ENCODE measurements at places on chromosomes 6 and 20.

DNA sequence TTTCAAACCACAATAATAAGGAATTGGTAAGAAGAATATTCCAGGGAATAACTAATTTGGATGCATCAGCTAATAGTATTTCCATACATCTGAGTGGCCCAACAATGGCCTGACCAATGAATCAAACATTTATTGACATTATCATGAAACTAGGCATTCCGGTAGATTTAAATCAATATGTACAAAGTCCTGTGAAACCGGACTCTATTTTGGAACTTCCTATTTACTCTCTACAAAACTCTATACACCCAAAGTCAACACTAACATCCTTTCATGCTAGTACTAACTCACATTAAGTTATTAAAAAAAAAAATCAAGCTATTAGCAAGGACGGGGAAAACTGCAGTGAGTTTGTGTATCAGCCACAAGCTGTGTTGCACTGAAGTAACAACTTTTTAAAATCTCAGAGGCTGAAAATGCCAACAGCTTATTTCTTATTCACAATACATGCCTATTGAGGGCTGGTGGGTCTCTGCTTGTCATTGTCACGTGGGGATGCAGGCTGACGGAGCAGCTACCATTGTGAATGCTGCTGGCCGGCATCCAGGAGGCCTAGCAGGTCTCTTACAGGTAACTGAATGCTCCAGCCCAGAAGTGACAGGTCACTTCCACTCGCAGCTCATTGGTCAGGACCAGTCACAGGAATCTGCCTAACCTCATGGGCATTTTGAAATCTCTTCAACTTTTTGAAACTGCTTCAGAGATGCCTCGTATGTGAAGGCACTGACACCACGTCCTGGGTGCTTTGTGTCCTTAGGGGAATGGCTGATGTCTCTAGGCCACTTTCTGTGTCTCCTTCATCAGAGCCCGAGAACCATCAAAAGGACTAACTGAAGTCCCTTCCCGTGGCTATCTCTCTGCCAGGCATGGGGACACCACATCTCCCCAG lies 76.3 kb downstream of the SLC22A23 start:
- no peak for DNase-seq

GRCh38 chr6:25137916-25138232 lies 141.3 kb upstream of the CARMIL1 start:
- no peak for DNase-seq

DNA sequence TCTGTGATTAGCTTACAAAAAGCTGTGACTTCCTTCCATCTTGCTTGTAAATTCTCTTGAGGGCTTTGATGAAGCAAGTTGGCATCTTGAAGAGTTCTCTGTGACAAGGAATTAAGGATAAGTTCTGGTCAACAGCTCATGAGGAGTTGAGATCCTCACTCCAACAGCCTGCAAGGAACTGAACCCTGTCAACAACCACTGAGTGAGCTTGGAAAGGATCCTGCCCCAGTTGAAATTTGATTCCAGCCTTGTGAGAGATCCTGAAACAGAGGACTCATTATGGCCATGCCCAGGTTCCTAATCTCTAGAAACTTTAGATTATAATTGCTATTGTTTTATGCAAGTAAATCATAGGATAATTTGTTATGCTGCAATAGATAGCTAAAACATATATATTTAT lies 133.7 kb downstream of the PTCHD4 start:
- DNase-seq: no peak

DNA sequence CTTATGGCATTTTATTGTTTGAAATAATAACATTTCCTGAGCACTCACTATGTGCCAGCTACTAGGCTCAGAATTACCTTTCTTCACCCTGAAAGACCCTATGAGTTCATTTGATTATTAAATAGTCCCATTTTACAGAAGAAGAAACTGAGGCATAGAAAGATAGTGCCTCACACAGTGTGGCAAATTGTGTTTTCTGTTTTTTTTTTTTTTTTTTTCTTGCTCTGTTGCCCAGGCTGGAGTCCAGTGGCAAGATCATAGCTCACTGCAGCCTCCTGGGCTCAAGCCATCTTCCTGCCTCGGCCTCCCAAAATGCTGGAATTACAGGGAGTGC lies 59.7 kb upstream of the PTPN1 start:
- no peak for DNase-seq

DNA sequence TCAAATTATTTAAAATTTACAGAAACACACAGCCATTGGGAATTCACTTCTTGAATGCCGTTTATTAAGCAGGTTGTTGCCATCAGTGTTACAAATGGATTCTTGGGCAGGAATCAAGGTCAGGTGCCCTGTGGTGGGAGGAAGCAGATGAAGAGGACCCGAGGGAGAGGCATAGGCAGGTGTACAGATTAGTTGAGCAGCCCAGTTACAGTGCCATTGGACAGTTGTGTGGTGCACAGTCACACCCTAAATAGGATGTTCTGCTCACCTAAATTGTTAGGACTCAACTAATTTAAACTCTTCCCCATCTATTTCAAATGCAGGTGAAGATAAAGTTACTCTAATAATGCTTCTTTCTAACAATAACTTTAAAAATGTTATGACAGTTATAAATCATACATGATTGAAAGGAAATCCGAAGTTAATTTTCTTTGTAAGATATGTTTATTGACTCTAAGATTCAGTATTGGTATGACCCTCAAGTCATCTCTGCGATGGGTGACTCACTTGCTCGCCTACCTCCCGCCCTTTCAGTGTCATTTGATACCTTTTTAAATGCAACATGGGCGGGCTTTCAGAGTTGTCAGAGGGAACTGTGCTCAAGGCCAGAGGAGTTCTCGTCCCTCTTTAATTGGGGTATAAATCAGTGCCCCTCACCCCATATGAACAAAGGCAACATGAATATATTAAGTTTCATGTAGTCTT lies 35.1 kb downstream of the DSE start:
- DNase-seq: no peak

GRCh38 chr6:33050014-33050810 lies 23.2 kb downstream of the HLA-DPA1 start:
- DNase-seq: no peak

- DNase-seq: no peak
Measured at GRCh38 chr20:44494681-44495080, 19.0 kb downstream of the TTPAL start.

GRCh38 chr6:39083231-39083634 lies 31.8 kb downstream of the SAYSD1 start:
- no peak for DNase-seq

DNA sequence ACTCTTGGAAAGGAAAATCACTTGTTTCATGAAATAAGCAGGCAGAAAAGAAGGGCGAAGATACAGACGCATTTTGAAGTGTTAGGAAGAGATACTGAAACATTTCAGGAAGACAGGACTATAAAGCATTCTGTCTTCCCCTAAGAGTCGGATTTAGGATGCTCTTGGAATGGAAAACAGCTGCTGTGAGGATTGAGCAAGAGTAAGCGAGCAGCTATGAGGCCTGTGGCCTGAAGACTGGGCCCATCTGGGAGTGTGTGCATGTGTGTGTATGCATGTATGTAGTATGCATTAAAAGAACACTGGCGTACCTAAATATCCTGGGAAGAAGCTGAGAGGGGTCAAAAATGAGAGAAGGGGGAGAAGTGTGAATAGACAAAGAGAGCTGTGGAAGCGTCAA lies 83.6 kb downstream of the SIM1 start:
- DNase-seq: no peak

DNA sequence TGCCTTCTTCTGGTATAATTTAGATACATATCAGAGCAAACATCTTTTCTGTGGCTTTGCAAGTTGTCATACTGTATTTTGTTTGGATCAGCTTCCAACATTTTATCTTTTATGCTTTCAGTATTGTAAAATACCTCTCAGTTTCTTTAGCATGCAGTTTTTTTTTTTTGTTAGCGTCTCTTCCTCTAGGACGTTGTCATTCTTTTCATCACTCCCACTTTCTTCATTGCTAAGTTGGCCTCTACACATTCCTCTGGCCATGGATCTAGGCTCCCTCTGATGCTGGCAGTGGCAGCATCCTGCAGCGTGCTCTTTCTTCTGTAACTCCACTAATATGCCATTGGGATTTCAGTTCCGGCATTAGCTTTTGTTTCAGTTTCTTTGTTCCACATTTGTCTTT lies 21.7 kb downstream of the RPRD1B start:
- DNase-seq: no peak

- no peak for DNase-seq
Measured at GRCh38 chr6:17392978-17393891, at the start of gene CAP2. Gene CAP2, plus strand, starts transcription at chr6:17393595. Its CDS starts 27,961 bp downstream, at chr6:17421556.

DNA sequence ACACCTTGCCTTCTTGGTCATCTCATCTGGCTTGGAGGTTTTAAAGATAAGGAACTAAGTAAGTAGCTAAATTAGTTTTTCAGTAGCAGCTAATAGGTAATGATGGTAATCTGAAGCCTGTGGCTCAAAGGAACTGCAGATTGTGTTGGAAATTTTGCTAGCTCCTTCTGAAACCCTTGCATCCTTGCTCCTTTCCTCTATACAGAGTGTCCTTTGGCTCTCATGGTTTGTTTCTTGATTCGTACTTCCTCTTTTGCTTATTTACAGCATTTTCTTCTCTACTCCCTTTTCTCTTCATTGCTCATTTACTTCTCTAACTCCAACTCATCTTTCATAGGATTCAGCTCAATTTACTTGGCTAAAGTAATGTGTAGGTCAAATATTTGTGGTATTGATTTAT lies 19.0 kb downstream of the LRRC1 start:
- no peak for DNase-seq

DNA sequence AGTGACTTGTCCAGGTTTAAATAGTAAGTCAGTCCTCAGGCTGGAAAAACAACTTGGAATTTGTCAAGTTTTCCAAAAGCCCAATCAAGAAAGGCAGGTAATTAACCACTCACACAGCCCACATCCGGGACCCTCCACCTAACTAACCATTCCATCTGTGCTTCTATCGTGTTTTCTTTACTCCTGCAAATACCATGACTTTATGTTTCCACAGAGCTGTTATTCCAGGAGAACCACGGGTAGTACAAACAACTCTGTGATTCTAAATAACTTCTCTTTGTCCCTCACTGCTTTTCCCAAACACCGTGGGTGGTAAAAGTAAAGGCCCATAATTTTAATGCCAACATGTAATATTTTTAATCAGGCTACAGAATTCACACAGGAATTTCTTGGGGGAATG lies 49.6 kb upstream of the NT5E start:
- DNase-seq: no peak

GRCh38 chr6:70563530-70563929 lies 3.2 kb upstream of the SDHAF4 start:
- DNase-seq: no peak

GRCh38 chr6:70980727-70981126 lies 23.9 kb upstream of the B3GAT2 start:
- no peak for DNase-seq

DNA sequence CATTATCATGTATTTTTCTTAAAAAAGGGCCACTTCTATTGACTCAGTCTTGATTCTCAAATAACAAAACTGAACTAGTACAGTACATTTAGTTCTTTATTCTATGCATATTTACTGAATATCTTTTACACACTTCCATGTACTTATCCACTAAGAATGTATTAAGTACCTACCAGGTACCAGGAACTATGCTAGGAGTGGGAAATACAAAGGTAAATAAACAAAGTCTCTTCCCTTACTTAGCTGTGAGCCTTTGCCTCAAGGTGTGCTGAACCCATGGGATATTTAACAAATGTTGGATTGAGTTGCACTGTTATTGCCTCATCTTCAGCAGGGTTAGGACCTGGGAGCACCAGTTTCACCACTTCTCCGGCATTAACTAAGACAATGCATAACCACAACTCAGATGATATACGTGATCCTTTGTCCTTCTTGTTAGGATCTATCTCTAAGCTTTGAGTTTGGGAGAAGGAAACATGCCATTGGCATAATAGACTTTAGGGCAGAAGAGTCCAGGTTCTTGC lies 533.9 kb downstream of the TFAP2B start:
- no peak for DNase-seq

DNA sequence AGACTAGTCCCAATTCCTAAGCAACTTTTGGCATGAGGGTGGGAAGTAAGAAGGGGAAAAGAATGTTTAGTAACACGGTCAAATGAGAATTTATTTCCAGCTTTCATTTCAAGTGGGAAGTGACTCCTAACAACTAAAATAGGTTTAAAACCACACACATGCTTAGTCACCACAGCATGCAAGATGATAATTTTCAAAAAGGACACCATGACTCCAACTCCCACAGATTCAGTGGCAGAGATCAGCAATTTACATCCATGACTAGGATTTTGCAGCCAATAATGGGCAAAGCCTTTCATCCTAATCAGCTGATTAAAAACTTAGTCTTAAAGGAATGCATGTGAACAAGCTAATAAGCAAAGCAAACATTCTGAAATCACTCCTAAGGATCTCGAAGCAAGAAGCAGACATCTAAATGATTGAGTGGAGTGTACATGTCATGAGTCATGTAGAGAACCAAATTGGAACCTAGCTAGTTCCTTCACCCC lies 48.1 kb upstream of the GCLC start:
- DNase-seq: no peak

DNA sequence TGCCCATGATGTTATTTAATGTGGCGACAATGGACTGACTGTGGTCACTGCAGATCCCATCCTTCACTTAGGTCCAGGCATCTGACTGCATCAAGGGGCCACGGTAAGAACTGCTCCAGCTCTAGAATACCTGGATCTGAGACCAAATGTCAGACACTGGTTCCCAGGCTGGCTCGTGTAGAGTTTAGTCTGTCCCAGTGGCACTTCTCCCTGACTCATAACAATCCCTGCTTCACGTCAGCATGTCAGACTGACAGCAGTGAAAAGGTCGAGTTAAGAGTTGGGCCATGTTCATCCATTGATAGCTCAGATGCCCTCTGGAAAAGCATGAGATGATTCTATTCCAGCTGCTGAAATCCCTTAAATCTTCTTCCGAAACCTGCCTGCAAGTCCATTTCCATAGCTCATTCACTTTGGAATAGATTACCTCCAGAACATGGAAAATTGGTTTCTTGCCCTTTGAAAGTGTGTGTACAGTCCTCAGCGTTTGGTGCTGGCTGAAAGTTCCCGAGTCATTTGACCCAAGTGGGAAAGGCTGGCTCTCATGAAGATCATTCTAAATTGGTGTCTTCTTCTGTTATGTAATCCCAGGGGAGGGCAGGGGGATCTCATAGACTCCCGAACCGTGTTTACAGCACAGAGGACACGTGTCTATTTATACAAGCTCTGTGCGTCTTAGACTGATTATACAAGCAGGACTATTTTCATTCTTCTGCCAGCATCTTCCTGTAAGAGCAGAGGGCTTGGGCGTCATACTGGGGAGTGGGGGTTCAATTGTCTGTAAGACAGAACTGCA lies 160.8 kb downstream of the ZDHHC14 start:
- DNase-seq: no peak

DNA sequence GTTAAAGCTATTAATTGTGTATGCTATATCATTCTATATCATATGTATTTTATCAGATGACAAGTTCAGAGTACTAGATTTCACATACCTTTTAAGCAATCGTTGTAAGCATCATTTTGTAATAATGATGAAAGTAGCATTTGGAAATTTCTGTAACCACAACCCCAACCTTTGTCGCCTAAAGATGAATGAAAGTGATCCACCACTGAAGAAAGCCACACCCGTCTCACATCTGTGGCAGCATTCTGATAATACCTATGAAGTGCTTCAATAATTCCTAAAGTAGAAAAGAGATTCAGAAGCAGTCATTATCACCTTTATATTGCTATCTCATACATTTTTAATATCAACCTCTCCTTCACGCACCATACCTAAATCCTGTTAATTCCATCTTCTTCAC lies 16.6 kb downstream of the ZUP1 start:
- no peak for DNase-seq

GRCh38 chr20:63154395-63154794 lies 61.5 kb downstream of the YTHDF1 start:
- DNase-seq: no peak

- DNase-seq: no peak
Measured at GRCh38 chr20:22601361-22602141, 17.2 kb upstream of the FOXA2 start.

GRCh38 chr6:43054206-43054943 lies 724 bp upstream of the CUL7 start:
- DNase-seq: no peak

All from stimulated activated CD4-positive, alpha-beta T cell treated with anti-CD3 and anti-CD28 coated beads, TNF-alpha, amount 100 ng/mL, for 1 hour (primary cell).